ENCODE measurements at places on chromosomes 7 and 10.

DNA sequence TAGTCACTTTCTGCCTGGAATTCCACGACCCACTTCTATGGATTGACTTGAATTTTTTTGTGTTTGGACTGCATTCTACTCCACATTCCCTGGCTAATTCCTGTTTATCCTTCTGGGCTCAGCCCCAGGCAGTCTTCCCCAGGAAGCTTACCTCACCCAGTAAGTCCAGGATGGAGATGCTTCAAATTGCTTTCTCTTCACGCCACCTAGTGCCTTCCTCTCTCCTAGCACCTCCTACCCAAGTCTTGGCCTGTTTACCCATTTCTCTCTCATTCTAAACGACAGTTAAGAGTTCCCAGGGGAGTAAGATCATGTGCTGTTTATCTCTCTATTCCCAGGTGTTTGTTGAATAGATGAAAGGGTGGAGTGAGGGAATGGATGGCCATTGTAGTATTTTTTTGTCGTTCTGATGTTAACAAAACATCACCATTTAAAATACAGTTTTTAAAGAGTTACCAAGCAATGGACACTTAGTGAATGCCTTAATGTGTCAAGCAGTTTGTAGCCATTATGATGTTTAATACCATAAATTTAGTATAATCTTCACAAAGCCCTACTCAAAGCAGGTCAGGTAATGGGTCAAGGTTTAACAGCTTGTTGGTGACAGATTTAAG is 45.5 kb upstream of the TARP start:
- DNase-seq = no peak

DNA sequence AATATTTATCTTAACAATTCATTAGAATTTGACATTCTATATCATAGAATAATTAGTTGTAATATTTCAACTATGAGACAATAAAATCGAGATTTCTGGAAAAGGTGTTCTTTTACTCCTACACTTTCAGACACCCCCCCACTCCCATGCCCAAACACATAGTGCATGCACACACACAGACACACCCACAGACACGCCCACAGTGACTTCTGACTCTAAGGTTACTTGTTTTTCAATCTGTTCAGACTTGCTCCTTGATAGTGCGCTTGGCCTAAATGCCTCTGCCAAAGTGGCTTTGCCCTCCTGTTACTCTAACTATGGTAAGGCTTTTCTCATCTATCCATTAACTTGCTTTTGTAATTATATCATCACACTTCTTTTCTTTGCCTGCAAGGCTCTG is 144.0 kb upstream of the PPP1R3A start:
- DNase-seq = no peak

DNA sequence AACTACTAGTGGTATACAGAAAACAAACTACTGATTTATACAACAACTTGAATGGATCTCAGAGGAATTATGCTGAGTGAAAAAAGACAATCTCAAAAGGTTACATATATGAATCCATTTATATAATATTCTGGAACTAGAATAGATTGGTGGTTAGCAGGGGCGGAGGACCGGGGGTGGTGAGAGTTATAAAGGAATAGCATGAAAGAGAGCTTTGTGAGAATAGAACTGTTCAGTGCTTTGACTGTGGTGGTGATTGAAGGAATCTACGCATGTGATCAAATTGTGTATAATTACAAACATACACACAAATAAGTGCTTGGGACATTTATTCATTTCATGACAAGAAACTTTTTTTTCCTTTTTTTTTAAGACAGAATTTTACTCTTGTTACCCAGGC is 19.6 kb downstream of the RAB19 start:
- no peak for DNase-seq

DNA sequence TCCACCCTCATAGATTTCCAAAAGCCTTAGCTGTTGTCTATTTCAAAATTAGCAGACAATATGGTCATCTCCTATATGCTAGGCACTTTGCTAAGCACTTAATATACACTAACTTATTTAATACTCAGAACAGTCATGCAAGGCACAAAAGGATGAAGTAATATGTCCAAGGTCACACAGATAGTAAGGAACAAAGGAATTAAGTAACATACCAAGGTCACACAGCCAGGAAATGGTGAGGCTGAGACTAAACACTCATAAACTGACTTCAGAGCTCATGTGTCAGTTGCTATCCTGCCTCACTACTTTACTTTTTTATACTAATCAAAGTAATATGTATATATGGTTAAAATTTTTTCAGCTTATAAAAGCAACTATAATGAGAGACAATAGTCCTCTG is 23.6 kb upstream of the HIBADH start:
- DNase-seq = no peak

DNA sequence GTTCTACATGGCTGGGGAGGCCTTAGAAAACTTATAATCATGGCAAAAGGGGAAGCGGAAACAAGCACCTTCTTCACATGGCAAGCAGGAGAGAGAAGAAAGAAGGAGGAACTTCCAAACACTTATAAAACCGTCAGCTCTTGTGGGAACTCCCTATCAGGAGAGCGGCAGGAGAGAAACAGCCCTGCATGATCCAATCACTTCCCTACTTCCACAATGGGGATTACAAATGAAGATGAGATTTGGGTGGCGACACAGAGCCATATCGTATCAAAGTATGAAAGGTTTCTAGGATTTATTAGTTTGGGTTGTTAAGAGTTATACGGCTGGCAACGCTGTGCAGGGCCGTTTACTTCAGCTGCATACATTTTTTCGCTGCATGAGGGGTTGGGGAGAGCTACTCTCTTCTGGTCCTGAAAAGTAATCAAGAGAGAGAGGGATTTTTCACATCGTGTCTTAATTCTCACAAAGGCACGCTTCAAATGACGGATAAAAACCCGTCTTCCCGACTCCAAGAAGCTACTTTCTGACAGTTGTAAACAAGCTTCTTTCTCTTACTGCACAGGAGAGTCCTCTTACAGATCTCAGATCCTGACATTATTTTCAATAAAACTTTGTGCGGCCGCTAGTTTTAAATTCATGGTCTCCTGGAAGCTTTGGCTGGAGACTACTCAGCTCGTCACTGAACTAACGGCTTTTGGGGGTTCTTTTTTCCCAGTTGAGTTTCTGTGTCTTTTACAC is 751 bp upstream of the GTPBP10 start:
- no peak for DNase-seq

DNA sequence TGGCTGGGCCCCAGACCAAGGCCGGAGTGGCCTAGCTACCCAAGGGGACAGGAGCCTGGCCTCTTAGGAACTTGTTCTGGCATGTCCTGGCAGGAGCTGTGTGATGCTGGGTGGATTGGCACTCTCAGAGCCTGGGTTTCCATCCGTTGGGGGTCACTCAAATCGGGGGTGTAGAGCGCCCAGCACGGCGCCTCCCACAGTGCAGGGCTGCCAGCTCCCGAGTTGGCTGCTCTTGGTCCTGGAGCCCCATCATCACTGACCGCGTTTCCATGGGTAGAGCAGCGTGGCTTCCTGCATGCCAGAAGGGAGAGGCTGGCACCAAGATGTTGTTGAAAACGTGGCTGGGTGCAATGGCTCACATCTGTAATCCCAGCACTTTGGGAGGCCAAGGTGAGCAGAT is 70.3 kb downstream of the UNCX start:
- no peak for DNase-seq

GRCh38 chr10:31724296-31724695 is 204.3 kb downstream of the ARHGAP12 start:
- no peak for DNase-seq

DNA sequence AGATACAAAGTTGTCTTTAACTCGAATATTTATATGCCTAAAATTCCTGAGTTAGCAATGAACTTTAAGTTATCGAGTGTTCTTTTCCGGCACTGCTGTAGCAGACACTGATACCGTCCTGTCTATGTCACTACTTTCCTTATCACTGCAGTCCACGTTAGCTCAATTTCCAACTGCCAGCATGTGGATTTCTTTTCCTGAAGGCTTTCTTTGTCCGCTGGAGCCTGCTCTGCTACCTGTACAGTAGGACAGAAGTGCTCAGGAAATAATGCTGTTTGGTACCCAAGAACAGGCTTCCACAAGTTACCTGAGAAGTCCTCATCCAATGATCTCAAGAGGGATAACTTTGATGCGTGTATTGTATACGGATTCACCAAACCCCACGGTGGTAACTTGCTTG is 329.4 kb downstream of the NXPH1 start:
- DNase-seq = no peak

DNA sequence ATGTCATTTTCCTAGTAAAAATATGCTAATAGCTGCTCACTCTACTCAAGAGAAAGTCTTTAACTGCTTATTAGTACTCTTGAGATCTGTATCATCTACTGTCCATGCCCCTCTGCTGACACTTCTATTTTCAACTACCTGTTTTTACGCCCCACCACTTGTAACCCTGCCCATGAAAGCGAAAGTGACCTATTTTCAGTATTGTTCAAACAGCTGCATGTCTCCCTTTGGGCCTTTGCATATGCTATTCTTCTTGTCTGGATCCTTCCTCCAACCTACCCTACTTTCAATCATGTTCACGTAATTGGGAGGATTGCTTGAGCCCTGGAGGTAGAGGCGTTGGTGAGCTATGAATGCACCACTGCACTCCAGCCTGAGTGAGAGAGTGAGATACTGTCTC is 1481.3 kb downstream of the GATA3 start:
- DNase-seq = no peak

GRCh38 chr7:70241536-70242175 is 643.4 kb downstream of the AUTS2 start:
- no peak for DNase-seq

DNA sequence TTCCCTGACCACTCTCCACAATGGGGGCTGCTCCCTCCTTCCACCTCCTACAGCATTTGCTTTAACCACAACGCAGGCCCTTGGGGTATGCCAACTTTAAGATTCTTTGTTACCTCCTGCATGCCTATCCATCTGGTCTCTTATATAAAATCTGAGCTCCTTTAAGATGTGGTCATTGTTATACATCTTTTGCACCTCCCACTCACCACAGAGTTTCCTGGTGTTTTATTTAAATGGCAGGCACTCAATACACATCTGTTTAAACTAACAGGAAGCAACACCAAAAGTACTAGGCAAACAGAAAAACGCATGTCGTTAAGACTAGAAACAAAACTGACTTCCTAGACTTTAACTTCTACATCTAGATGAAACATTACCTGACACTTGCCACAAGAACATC is 36.3 kb downstream of the SLC25A13 start:
- DNase-seq = no peak

- DNase-seq = no peak
These were observed 22.8 kb upstream of the TTYH3 start for GRCh38 chr7:2608921-2609411.

DNA sequence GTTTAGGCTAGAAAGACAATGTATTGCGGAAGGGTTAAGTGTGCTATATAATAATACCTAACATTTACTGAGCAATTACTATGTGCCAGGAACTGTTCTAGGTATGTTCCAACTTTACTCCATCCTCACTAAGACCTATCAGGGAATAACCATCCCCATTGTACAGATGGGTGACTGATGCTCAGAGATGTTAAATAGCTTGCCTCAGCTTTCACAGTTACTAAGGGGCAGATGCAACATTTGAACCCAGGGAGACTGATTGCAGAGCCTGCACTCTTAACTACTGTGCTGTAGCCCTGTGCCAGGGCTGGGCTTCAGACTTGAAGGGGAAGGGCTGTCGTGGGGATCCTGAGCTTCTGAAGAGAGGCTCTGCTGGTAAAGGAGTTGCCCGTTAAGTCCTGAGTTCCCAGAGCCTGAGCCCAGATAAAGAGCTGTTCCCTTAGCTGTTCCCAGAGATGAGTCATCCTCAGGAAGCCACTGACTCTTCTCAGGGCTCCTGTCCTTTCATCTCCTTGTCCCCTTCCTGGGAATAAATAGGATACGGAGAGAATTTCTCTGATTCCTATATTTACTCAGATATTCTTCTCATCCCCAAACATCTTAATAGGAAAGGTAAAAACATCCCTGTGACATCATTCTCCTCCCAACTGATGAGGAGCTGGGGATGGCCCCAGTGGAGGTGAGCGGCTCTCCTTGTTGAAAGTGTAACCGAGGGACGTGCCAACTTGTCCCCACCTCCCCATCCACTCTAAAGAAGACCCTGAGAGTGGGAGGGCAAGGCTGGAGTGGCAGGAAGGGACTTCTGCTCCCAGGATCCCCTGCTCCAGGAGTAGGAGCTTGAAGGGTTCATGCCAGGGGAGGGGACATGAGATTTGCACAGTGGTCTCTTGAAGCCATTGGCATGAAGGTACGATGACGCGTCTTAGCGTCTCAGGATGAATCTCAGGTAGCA is 28.0 kb upstream of the HABP2 start:
- DNase-seq = no peak

DNA sequence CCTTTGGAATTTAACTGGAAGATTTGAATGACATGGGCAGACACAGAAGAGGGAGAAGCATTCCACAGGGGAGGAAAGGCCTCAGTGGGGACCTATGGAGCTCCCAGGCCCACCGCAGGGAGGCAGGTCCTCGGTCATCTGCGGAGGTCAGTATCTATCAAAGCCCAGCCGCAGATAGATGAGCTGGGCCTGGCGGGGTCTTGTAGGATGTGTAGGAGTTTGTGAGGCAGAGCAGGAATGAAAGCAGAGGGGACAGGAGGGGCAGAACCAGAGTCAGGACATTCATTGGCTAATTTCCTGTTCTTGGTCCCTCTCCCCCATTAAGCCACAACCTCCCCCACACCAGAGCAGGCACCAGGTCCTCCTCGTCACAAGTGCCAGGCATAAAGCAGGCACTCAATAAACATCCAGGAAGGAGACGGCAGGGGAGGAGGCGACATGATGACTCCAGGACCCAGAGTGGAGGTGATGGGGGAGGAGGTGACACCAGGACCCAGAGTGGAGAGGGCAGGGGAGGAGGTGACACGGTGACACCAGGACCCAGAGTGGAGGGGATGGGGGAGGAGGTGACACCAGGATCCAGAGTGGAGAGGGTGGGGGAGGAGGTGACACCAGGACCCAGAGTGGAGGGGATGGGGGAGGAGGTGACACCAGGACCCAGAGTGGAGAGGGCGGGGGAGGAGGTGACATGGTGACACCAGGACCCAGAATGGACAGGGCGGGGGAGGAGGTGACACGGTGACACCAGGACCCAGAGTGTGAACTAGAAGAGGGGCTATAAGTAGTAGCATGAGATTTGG is 83.7 kb upstream of the PDGFA start:
- DNase-seq = no peak

DNA sequence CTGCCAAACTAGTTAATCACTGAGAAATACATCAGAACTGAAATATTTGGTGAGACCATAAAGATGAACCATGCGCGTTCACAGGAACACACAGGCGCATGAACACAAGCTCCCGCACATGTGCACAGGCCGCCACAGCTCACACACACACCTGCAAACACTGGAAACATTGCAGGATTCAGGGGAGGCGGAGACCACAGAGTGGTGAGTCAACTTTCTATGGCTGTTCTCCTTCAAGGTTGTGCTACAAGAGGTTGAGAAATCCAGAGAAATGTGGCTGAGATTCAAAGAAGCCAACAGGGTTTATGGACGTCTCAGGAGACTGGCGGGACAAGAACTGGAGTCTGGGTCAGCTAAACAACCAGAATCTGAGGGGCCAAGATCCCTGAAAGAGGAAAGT is 17.8 kb downstream of the ESYT2 start:
- no peak for DNase-seq

- DNase-seq = no peak
These were observed 2.8 kb downstream of the JAKMIP3 start for GRCh38 chr10:132068431-132069121.

All from cortex of kidney (tissue), 1 donor.